ENCODE measurements at places on chromosomes 2 and 18.

- DNase-seq: no peak
Observed at GRCh38 chr2:17717666-17718065, 35.9 kb downstream of the SMC6 start.

DNA sequence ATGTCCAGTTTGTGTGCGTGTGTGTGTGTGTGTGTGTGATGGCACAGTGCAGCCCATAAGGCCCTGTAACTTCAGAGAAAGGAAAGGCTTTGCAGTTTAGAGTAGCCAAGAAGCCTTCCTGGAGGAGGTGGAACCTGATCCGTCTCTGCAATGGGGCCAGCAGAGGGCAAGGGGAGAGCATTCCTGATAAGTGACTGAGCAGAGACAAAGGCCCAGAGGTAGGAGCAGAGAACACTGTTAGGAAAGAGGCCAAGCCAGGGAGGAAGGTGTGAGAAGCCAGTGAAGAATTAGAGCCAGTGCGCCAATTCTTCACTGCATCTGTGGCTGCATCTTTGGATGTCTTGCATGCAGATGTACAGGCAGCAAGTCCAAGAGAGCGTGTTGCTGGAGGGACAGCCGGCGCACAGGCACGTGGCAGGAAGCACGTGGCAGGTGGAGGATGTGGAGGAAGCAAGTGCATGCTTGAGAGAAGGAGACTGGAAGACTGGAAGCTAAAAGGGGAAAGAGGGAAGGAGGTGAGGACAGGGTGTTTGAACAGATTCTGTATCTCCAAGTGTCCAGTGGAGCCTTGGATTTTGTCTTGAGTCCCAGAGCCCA is 196.3 kb downstream of the CTIF start:
- DNase-seq: no peak

GRCh38 chr2:9565436-9566153 is 10.0 kb upstream of the ADAM17 start:
- DNase-seq: no peak

DNA sequence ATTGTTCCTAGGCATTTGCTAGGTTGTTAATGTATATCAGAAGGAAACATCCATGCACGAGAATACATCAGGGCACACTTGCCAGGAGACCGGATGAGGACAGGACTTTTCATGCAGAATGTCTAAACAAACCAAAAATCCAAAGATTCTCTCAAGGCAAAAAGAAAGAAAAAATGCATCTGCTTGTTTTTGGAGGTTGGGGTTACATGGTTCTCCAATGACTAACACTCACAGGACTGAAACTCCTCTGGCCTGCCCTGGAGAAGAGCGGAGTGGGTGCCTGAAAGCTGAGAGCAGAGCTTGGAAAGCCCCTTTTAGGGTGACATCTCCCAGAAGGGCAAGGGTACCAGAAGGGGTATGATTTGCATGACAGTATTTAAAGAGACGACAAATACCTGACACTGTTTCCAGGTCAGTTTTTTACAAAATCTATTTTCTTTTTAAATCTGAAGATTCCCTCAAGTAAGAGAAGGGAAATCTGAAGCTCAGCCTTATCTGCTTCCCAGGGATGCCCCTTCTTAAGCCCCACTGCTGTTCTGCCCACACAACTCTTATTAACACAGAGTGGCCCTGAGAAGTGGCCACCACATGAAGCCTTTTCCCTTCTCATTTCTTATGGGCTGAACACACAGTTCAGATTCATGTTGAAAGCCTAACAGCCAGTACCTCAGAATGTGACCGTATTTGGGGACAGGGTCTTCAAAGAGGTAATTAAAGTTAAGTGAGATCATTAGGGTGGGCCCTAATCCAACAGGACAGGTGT is 216.4 kb downstream of the STK39 start:
- DNase-seq: no peak

All from cortex of kidney (tissue), 1 donor.